Cerebellum (tissue), 4 donors: ENCODE measurements at places on chromosomes 4 and X.
A peak's percentile ranks its signal among the peaks of the same experiment; 100 is the strongest.

DNA sequence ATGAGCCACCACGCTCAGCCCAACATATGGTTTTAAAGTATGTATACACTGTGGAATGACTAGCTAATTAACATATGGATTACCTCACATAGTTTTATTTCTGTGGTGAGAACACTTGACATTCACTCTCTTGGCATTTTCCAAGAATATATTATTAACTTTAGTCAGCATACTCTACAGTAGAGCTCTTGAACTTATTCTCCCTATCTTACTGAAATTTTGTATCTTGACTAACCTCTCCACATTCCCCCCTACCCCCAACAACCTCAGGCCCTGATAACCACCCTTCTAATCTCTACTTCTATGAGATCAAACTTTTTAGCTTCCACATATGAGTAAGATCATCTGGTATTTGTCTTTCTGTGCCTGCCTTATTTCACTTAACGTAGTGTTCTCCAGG lies 38.6 kb upstream of the AGA start:
- DNase-seq, result no peak

DNA sequence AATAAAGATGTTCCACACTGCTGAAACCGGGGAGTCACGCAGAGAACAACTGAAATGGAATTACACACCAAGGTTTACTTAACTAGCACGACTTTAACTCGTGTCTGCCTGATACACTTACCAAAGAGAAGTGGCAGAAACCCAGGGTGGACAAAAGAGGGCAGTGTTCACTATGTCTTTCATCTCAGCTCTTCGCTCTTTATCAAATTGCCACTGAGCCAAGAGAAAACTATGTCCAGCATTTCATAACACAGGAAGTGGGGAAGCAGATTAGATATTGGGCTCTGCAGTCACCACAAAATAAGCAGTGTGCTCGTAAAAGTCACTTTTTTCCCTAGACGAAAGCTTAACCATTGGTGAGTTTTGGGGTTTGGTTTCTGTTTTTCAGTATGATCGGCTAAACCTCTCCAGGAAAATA lies 155.7 kb downstream of the CHIC2 start:
- DNase-seq, result peak; percentile 36

DNA sequence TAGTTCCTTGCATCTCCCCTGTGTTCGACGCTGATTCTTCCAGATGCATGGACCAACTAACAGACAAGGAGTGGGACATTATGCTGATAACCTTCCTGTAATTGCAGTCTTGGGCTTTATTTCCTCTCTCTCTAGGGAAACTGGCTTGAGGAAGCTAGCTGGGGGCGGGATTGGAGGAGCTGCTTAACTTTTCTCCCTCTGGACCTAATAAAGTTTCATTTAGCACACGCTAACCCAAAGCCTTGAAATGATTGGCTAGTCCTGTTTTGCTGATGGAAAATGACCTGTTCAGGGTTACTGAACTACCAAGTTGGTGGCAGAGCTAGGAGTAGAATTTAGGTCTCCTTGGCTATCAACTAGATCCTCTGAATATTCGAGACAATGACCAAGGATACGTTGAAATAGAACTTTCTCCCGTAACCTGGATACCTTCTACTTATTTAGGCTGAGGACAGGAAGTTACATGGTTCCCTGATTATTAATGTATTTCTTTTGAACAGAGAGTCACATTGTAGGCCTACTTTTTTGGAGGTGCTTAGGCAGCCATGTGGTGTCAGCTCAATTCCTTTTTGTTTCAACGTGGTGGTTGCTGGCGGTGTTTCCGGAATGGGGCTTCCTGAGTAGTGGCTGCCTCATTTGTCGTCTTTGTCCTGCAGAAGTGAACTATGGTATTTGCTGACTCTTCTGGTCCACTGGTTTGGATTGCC lies 2.0 kb downstream of the PGK1 start:
- no peak for DNase-seq

DNA sequence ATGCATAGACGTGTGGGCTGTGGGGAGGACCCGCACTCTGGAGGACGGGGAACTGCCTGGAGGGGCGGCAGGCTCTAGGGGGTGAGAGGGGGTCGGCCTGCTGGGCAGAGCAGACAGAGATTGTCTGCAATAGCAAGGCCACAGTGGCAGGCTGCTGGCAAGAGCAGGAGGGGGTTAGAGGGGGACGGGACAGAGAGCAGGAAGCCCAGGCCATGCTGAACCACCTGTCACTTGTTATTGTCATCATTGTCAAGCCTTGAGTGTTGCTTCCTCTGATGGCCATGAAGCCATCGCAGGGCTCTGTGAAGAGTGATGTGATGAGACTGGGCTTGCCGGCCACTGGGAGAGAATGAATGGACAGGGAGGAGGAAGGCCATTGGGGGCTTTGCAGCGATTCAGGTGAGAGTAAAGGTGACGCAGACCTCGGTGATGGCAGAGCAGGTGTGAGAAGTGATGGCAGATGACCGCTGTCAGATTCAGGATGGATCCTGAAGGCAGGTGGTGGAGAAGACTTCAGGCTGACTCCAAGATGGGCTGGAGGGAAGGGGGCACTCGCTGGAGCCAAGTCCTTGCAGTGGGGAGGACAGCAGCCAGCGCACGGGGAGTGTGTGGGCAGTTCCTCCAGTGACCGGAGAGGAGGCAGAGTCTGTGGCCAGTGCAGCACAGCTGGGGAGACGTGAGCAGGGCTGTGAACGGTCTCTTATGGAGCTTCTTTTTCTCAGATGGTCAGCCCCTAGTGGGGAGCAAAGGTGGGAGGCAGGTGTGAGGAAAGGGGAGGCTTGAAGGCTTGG lies 43.6 kb downstream of the HTT-AS start:
- DNase-seq, result no peak

- no peak for DNase-seq
These were observed 223.9 kb downstream of the FAT4 start for GRCh38 chr4:125538670-125539069.

DNA sequence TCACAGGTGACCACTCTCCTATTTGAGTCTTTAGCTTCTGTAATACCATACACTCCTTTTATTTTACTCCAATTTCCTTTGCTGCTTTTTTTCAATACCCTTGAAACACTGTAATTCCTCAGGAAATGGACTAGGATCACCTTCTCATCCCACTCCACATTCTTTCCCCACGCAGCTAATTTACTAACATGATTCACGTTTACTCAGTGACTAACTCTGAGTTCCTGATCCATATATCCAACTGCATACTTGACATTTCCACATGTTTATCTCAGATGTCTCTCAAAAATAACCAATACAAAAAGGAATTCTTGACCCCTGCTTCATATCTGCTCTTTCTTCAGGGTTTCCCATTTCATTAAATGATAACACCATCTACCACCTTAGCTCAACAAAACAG lies 19.9 kb downstream of the RPS6KA6 start:
- no peak for DNase-seq
